ENCODE measurements at places on chromosomes 12 and 14.

- no peak for DNase-seq
Measured at GRCh38 chr12:71744522-71745300, 10.0 kb upstream of the RAB21 start.

DNA sequence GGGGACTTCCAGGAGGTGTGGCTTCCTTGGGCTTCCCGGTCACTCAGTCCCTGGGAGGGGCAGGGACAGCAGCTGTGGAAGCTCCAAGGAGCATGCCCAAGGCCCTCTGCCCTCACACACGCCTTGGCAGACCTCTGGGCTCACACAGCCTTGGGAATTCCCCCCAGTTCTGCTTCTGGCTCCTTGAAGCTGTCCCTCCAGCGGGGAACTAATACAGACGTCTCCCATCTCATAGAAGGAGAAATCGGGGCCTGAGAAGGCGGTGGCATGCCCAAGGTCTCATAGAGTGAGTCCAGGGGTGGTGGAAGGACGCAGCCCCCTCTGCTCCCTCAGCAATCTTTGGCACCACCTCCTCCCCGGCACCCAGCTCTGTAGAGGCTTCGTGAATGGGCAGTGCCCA is 15.7 kb upstream of the TMEM119 start:
- DNase-seq, result no peak

DNA sequence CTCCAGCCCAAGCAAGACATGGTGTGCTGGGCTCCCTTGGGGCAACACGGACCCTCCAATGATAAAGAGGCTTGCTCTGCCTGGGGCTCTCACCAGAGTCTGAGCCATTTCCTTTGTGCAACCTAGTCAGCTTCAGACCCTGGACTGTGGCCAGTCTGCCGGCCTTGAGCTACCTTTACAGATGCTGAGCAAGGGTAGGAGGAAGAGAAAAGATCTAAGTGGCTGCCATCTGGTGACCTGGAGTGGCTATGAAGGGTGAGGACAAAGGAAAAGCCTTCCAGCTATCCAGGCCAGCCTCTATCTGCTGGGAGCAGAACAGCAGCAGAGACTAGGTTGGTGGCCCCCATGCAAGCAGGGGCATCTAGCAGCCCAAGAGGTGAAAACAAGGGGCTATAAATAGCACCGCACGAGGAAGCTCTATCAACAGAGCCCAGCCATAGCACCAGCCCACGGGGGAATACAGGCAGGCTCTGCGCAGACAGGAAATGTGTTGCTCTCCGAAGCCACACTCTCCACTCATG is 230.1 kb downstream of the FOXN3 start:
- no peak for DNase-seq

DNA sequence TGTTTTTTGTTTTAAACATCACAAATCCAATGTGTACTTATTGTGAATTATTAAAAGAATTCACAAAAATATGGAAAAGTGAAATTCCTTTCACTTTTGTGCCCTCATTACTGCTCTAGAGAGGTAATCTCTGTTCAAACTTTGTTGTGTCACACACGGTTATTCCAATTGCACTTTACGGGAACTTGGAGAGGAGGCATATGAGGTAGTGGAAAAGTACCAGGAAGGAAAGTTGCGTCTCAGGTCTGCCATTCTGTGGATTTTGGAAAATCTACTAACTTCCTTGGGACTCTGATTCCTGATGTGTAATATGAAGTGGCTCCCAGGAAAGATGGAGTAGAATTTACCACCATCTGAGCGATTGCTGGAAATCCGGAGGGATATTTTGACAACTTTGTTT is 90.9 kb upstream of the DCN start:
- DNase-seq, result no peak

- DNase-seq, result no peak
Measured at GRCh38 chr12:69042557-69042956, 109.6 kb upstream of the CPM start.

DNA sequence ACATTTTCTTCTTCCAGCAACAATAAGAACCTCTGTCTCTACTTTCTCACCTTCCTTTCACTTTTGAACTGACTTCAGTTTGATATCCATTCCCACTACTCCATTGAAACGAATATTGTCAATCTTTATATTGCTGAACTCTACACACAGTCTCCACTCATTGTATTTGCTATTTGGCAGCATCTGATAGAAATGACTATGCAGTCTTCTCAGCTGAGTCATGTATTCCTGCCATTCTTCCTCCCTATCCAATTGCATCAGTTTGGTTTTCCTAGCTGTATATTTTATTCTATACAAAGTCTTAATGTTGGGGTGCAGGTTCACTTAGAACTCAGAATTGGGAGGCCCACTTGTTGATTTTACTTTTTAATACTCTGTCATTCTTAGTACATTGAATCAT is 107.5 kb upstream of the CPNE8 start:
- no peak for DNase-seq

DNA sequence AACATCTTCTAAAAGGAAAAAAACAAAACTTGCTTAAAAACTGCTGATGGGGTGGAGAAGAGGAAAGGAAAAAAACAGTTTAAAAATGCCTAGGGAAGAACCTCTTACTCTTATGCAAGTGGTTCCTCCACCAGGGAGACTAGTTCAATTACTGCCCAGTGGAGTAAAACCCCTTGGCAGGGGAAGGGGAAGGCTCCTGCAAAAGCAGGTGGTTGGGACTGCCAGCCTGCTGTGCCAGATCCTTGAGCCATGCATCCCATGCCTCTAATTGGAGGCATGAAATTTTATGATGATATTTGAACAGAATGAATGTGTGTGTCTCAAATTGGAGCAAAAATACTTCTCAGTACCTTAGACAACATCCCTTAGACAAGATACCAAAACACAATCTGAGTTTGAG is 118.8 kb downstream of the FSCB start:
- no peak for DNase-seq

DNA sequence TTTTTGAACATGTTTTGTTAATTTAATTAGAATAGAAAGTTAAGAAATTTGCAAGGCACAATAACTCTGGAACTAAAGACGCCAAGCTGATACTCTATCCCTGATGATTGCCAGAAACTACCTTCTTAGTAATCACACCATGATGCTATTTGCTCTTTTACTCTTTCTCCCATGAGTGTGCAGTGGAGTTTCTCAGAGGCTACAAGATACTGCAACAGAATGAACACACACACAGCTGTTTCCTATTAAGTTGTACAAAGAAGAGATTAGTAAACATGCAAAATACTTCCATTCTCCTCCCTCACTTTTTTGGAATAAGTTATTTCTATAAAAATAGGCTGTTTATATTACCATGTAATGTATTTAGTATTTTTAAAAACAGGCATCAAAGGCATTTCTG is 1367.5 kb downstream of the AACS start:
- DNase-seq, result no peak

- DNase-seq, result no peak
Measured at GRCh38 chr12:51019927-51020326, 6.3 kb downstream of the SLC11A2 start.

DNA sequence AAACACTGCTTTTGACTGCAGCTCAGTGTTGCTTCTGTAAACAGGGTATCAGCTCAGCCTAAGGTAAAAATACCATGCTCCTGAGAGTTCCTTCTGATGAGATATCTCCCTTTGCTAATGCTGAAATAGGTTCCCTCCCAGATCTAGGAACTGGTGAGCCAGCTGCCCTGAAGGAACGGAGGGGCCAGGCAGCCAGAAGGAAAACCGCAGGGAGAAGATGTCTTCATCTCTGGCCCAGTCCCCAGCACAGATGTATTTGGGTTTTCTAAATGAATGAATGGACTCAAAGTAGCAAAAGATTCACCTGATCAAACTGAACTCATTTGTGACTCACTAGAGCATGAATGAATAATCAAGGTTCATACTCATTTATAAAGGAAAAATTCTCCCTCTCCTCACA is 247.8 kb downstream of the MSRB3 start:
- no peak for DNase-seq

DNA sequence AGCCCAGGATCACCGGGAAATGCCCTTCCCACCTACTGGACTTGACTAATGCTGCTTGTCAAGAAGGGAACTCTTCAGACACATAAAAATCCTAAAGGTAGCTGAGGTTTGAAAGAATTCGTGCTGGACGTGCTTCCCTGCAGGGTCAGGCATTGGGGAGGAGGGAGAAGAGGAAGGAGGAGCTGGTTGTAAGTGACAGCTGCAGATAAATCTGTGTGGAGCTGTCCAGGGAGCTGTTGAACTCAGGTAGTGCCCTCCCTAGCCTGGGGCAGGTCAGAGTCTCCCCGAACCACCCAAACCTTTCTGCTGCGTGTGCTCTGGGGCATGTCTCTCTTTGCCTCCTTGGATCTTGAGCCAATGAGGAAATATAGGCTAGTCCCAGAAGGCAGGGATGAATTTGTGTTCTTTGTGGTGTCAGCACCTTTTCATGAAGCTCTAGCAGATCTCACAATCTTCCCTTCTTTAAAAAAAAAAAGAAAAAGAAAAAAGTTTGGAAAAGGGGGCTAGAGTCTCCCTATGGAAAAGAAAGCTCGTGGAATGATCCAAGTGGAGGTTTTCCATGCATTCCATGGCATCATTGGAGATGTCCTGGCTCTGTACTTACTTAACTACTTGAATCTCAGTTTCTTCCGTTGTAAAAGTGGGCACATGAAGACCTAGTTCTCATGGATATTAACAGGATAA is 23.6 kb upstream of the FOS start:
- no peak for DNase-seq

DNA sequence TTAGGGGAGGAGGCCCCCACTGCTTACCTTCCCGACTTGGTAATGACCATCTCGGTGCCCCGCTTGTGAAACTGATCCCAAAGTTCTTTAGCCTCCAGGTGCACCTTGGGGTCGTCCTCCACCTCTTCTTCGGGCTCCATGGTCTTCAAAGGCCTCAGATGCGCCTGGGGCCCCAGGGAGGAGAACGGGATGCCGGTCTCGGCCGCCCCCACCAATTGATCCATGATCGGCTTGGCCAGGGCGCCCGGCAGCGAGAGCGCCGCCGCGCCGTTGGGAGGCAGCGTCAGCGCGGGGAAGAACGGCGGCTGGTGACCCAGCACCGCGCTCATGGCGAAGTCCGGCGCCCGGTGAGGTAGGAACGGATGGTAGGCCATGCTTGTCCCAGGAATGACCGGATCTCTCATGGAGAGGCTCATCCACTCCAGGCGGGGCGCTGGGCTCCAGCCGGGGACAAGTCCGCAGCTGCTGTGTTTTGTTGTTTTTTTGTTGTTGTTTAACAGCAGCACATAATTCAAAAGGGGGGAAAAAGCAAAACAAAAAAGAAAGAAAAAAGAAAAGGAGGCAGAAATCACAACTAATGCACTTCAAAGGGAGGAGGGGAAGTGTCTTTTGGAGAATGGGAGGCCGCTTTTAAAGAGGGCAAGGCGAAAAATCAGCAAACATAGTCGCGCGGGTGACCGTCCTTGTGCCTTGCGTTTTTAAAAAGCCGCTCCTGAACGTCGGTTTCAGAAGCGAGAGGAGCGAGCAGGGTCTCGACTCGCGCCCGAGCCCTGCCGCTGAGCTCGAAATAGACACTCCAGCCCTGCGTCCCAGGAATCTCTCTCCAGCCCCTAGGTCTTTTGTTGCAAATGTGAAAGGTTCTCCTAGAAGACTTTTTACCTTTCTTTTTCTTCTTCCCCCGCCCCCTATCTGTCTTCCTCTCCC is 928 bp downstream of the TBX3 start:
- DNase-seq, result no peak

- DNase-seq, result no peak
Measured at GRCh38 chr14:55097881-55098560, 31.0 kb upstream of the LGALS3 start.

- no peak for DNase-seq
Measured at GRCh38 chr14:105617201-105617777, 90.9 kb downstream of the TMEM121 start.

- no peak for DNase-seq
Measured at GRCh38 chr14:54649056-54649455, 82.1 kb downstream of the SAMD4A start.

DNA sequence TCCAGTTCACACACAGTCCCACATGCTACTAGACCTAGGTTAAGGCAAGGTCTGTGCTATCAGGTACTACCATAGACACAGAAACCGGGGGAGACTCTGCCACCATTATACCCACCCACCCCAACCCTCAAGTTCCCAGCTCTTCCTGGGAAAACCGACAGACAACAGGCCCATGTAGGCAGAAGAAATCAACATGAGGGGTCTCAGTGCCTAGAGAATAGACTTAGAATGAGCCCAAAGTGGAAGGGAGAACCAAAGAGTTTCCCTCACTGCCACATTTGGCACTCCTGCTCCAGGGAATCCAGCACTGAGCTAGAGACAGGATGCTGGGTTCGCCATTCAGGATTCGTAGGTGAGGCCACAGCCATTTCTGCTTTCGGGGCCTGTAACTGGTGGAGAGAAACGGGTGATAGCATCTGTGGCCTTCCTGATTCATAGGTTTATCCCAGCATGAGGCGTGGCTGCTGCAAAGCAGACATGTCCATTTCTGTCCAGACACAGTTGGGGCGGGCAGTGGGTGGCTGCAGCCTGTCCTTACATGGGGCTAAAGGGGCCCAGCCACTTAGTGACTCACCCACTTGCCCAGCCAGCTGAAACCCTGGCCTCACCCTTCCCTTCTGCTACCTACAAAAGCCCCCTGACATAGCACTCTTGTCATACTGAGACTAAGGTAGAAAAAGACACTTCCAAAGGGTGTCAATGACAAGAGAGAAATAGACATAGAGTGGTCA is 69.4 kb downstream of the IRF2BPL start:
- DNase-seq, result no peak

- no peak for DNase-seq
Measured at GRCh38 chr12:32603071-32603470, 76.0 kb upstream of the DNM1L start.

DNA sequence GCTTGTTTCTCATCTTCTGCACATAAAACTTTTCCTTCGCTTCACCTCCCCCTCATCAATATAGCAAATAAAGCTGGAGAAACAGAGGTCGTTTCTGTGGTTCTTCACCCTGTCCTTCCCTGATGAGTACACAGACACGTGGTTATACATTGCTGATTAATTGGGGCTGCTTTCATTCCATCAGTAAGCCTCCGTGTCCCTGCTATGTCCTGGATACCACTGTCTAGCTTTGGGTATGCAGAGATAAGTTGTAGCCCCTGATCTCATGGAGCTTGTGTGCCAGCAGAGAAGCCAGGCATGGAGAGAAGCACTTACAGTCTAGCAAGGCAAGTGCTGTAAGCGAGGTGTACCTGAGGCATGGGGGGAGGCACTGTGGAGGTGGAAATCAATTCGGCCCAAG is 108.4 kb downstream of the EXOC5 start:
- DNase-seq, result no peak

DNA sequence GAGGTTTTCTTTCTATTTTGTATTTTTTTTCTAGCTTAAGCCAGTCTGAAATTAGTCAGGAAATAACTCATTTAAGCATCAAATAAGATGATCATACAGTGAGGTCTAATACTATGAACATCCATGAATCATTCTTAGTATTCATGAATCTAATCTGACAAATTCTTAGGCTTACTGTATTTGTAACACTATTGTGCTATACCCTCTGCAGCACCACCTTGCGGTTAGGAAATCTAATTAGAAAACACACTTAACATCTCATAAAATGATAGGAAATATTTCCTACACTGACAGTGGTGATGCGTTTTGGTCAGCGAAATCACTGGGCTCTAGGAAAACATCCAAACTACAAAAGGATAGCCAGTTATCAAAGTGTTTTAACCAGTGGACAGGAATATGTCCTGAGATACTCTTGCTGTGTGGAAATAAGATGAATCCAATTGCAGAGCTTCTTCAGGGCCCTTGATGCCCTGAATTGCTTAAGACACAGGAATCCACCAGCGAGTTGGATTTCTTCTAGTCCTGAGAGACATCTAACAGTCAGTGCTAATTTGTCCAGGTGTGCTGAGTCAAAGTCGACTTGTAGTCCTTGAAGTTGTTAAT is 109.3 kb upstream of the MYF6 start:
- no peak for DNase-seq

GRCh38 chr12:88308825-88309224 is 166.7 kb downstream of the TMTC3 start:
- DNase-seq, result no peak

Data from liver (tissue), 10 donors.